ENCODE measurements at places on chromosomes 1 and 21.
A peak's percentile ranks its signal among the peaks of the same experiment; 100 is the strongest.

DNA sequence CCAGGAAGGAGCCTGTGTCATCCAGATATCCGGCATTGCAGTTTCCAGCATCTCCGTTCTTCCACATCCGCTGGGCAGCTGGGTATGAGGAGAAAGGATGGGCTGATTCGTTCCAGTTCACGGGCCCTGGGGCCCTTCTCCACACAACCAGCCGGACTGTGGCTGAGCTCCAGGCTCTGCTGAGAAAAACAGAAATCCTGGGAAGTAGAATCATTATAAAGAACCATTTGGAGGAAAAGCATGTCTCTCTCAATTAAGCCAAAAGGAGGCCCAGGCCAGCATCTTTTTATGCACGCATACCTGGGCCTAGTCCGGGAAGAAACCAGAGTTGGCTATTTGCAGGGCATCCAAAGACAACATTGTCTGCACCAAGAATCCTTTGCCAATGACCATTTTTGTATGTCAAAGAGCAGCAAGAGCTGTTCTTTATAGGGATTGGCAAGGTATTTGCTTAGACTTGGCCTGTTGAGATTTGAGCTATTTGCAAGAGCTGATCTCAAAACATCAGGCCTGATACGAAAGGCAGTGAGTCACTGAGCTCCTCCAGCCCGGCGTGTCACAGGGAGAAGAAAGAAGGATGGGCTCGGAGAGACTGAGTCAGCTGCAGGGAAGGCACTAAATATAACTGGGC lies 84.9 kb upstream of the ARHGEF16 start:
- peak; percentile 92 for DNase-seq

- DNase-seq = no peak
These were observed 180.7 kb downstream of the MRPL39 start for GRCh38 chr21:25426580-25426979.

- DNase-seq = no peak
These were observed 29.2 kb downstream of the SOX13 start for GRCh38 chr1:204102029-204102611.

- DNase-seq = no peak
These were observed 2.1 kb downstream of the TMEM240 start for GRCh38 chr1:1538334-1538733.

DNA sequence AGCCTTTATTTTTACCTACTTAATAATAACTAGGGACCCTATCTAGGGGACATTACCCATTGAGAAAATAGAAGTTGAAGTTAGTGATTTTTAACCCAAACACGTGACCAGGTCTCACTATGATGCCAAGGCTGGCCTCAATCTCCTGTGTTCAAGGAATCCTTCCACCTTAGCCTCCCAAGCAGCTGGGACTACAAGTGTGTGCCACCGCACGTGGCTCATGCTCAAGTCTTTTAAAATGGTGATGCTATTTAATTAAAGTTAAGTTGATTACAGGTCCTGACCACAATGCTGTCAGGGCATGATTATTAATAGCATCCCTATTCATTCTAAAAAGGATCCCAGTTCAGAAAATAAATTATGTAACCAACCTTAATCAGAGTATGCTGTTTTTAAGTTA lies 25.0 kb downstream of the FUBP1 start:
- no peak for DNase-seq
